Fibroblast of the aortic adventitia (primary cell): ENCODE measurements at places on chromosomes 16 and 17.
A peak's percentile ranks its signal among the peaks of the same experiment; 100 is the strongest.

DNA sequence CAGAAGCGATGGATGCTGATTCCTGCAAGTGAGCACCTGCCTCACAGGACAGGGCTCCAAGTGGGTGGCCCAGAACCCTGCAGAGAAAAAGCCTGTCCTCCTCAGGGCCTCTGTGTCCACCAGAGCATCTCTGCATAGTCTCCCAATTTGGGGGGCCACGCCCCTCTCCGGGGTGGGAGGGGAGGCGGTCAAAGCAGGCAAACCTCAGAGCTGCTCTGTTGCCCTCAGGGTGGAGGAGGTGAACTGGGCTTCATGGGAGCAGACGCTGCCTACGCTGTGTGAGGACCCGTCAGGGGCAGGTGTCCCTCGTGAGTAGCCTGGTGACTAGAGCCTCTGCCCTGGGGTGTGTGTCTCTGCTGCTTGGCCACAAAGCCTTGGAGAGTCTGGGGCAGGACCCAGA, 19.3 kb downstream of the TRPV2 start:
- DNase-seq, result no peak

GRCh38 chr17:66810951-66811682, 23.8 kb upstream of the CACNG5 start:
- DNase-seq, result no peak

DNA sequence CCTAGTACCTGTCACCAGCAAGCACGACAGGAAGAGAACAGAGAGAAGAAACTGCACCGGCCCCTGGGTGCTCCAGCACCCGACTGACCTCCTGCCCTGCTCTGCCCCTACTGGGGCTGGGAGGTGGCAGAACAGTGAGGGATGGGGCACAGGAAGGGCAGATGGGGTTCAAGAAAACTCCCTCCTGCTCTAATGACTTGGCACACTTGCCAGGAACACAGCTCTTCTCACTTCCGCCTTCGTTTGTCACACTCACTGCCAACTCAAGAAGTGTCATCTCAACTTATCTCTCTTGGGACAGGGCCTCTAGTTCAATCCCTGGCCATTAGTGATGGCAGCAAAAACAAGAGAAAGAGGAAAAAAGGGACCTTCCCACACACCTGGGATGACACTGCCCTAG, 42.7 kb upstream of the ICAM2 start:
- DNase-seq, result no peak

DNA sequence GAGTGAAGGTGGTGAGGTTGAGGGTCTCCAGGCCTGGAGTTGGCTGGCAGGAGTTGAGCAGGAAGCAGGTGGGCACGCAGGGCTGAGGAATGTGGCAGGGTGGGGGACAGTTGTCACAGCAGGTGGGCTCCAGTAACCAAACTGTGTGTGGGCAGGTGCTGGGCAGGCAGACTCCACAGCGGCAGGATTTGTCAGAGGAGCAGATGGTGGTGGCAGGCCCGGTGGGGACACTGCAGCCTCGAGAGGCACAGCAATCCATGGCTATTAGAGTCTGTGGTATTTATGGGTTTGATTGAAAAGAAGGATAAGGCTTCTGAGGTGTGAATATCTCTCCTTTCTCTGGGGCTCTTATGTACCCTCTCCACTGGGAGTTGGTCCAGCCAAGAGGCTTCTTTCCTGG, at the start of gene KRTAP3-3:
TSS of gene KRTAP3-3 (minus strand) at position 326 of the 400 bp plus-strand sequence. CDS start at position 259, 67 bp downstream.
- DNase-seq, result no peak

DNA sequence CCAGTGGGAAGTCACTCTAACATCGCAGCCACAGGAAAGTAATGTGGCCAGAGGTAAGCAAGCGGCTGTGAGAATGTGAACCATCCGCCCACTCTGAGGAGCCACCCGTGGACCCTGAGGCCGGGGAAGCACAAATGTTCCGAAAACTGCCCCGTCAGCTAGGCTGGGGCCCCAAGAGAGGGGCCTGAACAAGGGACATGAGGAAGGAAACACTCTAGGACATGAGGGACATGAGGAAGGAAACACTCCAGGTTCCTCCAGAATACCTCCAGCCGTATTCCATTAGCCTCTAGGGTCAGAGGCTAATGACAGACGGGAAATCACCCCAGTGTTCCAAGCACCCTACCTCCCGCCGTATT, 317 bp downstream of the TEFM start:
- no peak for DNase-seq

GRCh38 chr17:69325518-69326376, 1.2 kb downstream of the ABCA5 start:
- no peak for DNase-seq

DNA sequence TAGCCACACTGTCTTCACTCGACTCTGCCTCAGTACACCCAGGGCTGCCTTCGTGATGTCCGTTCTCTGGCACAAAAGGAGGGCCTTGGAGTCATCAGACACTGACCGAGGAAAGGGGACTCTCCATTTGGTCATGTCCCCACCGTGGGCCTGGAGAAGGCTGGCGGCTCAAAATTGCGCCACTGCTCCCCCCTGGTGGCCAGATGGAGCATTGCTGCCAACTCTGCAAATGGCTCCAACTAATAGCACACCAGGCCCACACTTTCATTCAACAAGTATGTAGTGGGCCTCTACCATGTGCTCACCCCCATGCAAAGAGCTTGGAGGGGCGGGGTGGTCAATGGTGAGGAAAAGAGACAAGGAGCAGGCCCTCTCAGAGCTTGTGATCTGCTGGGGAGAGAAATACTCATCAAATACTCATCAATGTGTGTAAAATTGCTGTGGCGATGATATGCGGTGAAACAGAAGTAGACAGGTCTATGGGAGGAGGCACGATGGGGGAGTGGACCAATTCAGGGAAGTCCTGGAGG, 5.2 kb upstream of the GRIN2C start:
- DNase-seq, result peak; percentile 65

DNA sequence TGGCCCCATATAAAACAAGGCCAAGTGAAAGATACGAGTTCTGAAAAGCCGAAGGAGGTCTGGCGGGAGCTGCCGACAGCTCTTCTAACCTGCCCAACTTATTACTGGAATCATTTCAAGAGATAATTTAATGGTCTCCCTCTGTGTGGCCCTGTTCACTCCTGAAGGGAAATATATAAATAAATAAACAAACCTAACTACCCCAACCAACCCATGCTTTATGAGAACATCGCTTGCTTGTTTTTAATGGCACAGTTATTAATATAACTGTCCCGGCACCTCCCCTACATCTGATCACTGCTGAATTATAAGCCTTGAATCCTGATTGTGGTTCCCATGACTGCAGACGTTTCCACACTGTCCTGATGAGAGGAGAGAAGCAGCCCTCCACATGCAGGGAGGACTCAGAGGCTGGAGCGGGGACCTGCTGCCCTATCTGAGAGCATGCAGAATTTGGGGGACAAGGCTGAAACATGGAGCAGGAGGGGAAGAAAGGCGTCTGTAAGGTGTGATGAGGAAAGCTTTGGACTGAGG, 22.2 kb downstream of the CDK5RAP3 start:
- DNase-seq, result no peak

DNA sequence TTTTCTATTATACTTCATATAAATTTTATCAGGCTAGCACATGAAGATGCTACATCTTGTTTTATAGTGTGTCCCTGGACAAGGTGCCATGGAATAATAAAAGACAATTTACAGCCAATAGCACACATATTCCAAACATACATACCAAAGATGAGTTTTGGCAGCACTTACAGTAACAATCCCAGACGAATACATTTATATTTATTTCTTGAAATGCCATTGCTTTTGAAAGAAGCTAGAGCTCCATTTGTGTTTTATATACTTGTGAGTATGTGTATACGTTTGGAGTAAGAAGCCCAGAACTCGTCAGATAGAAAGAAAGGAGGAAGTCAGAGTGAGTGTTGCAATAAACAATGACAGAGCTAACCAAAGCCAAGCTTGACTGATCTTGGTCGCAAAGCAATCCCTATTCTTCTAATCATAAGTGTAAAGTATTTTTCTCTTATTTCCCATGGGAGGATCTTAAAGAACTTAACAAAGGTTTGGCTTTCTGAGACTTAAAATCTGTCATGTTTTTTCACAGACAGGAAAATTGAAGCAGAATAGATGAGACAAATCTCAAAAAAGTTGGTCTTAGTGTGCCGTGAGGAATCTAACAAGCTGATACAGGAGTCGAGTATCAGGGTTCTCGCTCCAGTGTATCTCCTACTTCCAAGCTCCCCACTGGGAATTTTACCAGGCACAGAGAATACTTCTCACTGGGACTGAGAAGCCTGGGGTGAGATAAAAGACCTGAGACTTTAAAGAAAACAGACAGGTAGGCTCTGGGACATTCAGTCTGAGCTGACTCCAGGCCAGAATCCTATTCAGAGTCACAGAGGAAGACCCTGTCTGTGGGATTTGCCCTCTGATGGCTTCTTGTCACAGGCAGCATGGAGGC, 175.4 kb downstream of the AATF start:
- DNase-seq, result no peak

- no peak for DNase-seq
Observed at GRCh38 chr17:58280480-58281217, at the start of gene MPO. TSS of gene MPO (minus strand) at chr17:58280935. CDS start at chr17:58280758, 177 bp downstream.

GRCh38 chr17:34024806-34025551, 230.1 kb upstream of the CCL2 start:
- no peak for DNase-seq

- DNase-seq, result no peak
Observed at GRCh38 chr16:84040823-84041820, 1.5 kb downstream of the SLC38A8 start.

GRCh38 chr16:86029131-86029741, 130.3 kb downstream of the IRF8 start:
- DNase-seq, result peak; percentile 30

DNA sequence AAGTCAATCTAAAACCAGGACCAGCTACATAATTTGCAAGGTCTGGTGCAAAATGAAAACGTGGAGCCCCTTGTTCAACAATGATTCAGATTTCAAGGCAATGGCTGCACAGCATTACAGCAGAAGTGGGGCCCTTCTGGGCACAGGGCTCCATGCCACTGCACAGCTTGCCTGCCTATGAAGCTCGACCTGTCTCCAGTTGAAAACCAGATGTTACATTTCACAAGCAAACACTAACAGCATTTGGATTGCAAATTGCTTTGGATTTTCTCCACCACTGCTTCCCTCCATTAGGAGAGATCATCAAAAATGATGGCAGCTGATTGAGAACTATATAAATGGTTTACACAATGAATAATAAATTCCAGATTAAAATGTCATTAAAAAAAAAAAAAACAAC, 551.4 kb upstream of the ZFHX3 start:
- DNase-seq, result no peak

DNA sequence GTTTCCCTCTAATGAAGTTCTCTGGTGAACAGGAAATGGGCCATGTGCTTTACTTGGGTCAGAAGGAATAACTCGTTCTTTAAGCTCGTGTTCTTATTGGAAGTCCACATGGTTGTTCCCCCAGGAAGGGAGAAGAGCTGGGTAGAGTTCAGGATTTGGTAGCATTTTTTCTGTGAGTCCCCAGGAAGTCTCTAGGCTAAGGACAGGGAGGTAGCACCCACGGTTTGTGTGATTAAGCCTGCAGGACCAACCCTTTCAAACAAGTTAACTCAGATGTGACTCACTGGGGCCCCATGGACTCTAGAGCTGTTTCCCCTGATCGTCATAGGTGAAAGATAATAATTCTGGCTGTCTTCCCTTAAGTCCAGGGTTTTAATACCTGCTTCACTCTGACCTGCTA, 16.4 kb downstream of the SAP30BP start:
- peak; percentile 59 for DNase-seq

DNA sequence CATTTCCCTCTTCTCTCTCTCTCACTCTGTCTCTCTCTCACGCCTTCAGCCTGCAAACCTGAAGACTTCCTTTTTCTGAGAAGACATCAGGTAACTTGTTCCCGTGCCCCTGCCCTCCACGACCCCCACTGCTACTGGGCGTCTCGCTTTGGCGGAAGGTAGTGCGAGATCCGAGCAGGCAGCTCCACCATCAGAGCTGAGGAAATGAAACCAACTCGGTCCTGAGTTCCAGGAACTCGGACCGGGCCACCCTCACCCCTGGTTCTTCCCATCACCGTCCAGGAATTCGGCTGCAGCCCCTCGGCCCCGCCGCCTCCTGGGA, 585 bp downstream of the MLKL start:
- peak; percentile 9 for DNase-seq

GRCh38 chr17:16513873-16514272, 21.9 kb upstream of the LRRC75A start:
- DNase-seq, result no peak

DNA sequence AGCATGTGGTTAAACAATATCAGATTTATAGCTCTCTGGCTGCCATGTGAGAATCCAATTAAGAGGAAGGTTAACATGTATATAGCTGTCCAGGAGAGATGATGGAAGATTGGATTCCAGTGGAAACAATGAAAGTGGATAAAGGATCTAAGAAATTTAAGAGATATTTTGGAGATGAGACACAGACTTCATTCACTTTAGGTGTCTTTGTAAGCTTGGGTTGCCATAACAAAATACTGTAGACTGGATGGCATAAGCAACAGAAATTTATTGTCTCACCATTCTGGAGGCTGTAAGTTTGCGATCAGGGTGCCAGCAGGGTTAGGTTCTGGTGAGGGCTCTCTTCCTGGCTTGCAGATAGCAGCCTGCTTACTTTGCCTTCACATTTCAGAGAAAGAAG, 155.9 kb upstream of the MYOCD start:
- DNase-seq, result no peak

- DNase-seq, result peak; percentile 13
Observed at GRCh38 chr16:51237207-51237606, 86.1 kb upstream of the SALL1 start.

DNA sequence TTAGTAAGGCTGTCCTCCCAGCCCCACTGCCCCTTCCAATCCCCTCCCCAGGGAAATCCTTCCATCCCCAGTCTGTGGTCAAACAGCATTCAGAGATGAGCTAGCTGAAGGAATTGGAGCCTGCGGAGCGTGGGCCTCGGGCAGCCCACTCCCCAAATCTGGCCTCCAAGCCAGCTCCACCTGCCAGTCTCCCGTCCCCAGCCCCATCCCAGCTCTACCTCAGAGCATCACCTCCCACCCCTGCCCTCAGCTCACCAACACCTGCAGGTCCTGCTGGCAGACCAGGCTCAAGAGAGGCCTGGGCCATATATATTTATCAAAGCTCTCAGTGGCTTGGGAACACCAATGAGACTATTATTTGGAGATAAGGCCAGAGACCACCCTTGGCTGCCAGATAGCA, 5.2 kb upstream of the SPPL2C start:
- no peak for DNase-seq

DNA sequence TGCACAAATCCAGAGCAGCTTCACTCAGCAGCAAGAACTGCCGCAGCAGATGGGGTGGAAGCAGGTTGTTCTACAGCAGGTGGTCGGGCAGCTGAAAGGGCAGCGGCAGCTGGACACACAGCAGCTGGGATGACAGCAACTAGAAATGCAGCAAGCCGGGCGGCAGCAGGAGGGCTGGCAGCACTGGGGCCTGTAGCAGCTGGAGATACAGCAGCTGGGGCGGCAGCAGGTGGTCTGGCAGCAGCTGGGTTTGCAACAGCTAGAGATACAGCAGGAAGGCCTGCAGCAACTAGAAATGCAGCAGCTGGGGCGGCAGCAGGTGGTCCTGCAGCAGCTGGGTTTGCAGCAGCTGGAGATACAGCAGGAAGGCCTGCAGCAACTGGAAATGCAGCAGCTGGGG, 460 bp downstream of the KRTAP4-3 start:
- DNase-seq, result no peak

DNA sequence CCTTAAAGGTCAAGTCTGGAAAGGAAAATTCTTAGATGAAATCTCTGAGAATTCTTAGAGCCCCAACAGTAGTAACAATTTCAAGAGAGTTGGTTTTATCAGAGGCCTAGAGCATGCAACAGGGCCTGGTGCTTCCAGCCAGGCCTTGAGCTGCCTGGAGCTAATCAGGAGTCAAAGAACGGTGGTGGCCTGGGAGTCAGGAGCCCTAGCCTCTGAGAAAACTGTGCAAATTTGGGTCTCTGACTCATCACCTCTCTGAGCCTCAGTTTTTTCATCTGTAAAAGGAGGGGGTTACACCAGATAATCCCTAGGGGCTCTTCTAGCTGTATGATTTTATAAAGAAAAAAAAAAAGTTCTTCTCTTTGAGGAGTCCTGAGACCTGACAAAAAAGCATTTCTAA, 227.3 kb upstream of the RPL38 start:
- no peak for DNase-seq
